NCI-H1105 treated with DMSO at 0.1 percent for 48 hours (cell line): ENCODE measurements at places on chromosomes 7 and 10.
A peak's percentile ranks its signal among the peaks of the same experiment; 100 is the strongest.

DNA sequence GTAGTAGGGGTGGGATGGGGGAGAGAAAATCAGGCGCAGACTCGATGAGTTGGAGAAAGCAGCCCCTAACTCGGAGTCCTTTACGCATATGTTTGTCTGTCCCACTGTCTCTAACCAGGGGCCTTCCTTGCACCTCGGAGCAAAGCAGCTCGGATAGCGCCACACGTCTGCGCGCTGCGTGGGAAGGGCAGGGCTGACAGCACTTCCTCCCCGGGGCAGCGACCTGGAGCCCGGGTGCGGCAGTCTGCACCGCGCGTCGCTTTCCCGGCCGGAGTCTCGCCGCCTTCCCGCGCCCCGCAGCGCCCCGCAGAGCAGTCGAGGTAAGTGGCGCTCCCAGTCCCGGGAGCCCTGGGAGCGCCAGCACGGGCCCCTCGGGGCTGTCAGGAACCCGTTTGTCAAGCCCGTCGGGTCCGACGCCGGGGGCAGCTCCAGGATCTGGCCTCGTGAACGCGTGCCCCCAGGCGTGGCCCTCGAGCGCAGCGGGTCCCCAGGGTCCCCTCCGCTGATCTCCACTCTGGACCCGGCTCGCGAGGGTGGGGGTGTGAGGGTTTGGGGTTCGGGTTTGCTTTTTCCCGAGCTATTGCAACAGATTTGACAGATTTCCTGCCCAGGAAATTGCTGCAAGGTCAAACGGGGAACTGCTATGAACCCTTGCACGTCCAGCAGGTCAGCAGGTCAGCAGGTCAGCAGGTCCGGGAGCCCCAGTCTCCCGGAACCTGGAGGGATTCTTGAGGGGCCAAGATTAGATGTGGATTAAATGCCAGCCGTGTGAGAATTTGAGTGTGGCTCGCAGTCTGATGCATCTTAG, 597 bp downstream of the APBB1IP start:
- no peak for DNase-seq

DNA sequence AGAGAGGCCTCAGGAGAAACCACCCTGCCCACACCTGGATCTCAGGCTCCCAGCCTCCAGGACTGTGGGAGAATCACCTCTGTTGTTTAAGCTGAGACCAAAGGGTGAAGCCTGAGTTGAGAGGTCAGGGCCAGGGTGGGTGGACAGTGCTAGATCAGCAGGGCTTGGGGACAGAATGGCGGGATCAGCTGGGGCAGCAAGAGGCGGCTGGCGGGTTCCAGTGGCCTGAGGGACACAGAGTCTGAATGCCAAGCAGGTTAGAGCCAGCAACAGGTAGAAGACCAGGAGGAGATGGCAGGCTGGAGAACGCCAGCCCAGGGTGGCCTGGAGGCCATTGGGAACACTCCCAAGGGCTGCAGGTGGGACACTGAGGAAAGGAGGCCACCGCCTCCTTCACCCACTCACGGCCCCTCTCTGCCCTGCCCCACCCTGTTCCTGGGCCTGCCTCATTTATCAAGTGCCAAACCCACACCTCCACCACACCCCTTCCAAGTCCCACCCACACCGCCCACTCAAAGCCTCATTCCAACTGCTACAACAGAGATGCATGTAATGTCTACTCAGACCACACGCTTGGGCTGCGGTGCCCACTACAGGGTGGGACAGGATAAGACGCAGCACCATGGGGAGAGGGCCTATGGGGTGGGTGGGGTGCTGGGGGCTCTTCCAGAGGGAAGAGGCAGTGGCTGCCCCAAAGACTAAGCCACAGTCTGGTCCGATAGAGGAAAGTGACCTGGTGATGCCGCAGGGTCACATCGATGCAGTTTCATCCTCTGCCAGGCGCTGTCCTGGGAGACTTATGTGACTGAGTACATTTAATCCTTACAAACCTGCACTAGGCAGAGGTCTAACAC, 173.9 kb downstream of the TNS3 start:
- DNase-seq = no peak

DNA sequence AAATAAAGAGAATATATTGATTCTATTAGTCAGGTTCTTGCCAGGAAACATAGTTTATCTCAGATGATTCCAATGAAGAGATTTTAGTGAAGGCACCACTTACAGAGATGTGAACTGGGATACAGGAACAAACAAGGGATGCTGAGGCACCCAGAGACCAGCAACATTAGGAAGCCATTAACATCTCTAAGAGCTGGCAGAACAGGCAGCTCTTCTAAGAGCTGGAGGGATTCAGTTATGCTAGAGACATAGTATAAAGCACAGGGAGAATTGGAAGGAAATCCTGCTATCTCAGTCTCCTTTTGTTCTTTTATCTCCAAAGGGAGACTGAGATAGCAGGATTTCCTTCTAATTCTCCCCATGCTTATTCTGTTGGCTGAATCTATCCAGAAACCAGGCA, 22.0 kb downstream of the OR6B1 start:
- DNase-seq = no peak

DNA sequence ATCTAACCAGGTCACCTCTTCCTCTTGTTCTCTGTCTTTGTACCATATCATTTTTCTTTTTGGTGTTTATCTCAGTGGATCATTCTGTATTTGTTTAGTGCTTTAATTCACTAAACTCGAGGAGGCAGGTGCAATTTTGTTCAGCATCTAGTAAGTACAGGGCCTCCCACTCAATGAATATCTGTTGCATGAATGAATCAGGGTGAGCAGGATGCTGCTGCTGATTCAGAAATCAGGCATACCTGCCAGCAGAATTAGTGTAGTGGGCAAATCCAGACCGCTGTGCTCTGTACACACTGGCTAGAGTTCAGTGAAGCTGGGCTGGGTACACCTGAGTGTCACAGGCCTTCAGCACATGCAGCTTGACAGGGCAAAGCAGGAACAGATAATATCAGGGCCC, 511.9 kb downstream of the SUGCT start:
- no peak for DNase-seq

DNA sequence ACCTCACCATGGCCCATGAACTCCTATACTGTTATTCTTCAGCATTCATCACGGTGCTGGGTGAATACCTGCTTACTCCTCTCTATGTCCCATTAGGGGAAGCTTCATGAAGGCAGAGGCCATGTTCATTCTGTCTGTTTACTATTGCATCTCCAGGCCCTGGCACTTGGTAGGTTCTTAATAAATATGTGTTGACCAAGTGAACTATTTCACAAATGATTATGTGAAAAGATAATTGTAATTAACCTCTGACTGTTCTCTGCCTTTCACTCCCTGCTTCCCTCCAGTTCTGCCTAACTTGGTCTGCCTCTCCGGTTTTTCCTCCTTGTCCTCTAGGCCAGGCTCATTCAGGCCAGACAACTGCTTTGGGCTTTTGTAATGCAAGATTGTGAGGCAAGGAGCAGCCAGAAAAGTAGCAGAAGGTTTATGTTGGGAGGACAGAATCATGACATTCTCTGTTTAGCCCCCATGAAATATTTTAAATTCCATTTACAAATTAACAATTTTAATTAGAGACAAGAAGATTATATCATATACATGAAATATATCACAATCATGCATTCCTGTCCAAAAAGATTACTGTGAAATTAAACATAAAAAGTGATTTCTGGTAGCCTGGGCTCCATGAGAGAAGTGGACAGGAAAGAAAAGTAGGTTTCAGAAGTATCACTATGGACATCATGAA, 42.1 kb upstream of the PLXNA4 start:
- DNase-seq = no peak

- DNase-seq = no peak
Measured at GRCh38 chr10:35493196-35494118, 111.7 kb upstream of the GJD4 start.

- no peak for DNase-seq
Measured at GRCh38 chr7:44128721-44129582, 5.6 kb upstream of the POLD2 start.

- DNase-seq = peak; percentile 52
Measured at GRCh38 chr7:81767926-81768325, 1.9 kb downstream of the HGF start.

DNA sequence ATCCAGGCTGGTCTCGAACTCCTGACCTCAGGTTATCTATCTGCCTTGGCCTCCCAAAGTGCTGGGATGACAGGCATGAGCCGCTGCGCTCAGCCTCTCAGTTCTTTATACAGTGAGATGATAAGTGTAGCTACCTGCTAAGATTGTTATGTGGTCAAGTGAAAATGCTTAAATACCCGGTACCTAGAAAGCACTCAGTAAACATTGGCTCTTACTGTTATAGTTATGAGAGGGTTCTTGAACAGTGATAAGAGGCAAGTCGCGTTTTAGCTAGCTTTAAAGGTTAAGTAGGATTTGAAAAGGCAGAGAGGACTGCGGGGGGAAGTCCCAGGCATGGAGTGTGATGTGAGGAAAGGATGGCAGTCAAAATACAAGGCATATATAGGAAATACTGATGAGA, 4.5 kb downstream of the ZKSCAN1 start:
- DNase-seq = no peak

DNA sequence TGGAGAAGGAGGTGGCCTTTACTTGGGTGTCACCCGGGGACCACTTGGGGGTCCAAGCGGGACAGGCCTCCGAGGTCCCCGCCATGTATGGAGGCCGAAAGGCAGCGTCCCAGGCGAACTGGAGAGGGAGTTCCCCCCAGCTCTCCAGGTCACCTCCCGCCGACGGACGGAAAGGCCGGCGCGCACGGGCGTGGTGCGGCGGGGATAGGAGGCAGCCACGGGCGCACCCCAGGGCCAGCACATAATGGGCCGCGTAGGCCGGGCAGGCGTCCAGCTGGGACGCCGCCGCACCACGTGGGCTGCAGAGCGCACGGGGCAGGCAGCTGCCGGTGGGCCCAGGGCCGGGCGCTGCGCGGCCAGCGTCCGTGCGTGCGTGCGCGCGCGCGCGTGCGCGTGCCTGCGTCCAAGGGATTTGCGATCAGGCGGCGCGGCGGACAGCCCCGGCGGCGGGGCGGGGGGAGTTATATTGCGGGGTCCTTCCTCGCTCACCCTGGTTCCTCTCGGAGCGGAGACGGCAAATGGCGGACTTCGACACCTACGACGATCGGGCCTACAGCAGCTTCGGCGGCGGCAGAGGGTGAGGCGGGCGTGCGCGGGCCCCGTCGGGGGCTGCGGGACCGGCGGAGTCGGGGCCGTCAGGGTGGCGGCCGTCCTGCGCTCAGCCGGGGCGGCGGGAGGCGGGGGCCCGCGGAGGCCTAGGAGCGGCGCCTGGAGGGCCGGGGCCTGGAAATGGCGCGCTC, at the start of gene EIF4H:
Gene EIF4H (plus strand): TSS at position 491 of the 740 bp plus-strand sequence. CDS start 28 bp downstream, at position 519.
- peak; percentile 88 for DNase-seq

DNA sequence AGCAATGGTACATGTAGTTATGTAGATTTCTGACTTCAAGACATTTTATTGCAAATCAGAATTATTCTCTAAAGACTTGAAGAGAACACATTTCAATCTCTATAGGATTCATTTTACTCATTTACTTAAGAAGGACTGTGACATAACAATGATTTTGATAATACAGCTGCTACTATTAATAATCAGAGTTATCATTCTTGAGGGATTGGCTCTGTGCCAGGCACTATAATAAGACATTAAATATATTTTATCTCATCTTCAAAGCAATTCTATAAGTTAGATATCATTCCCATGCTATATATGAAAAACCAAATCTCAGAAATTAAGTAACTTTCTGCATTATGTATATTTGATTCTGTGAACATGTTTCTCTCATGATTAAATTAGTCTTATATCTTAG, 103.7 kb upstream of the CALCR start:
- no peak for DNase-seq

- DNase-seq = no peak
Measured at GRCh38 chr7:6725003-6725402, 18.3 kb upstream of the ZNF12 start.

DNA sequence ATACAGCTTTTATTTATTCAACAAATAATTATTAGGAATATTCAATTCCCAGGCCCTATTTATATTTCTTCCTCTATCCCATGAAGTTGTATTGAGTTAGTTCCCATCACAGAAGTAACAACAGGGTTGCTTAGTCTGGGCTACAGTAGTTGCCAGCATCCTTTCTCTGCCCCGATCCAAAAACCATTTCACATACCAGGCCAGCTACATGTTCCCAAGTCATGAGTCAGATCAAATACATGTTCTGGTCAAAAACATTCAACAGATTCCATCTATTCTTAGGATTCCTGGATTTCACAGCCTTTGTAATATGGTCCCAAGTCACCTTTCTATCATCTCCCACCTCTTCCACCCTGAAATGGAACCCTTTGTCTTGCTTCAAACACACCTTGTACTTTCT, 91.6 kb downstream of the RAB11FIP2 start:
- DNase-seq = no peak

DNA sequence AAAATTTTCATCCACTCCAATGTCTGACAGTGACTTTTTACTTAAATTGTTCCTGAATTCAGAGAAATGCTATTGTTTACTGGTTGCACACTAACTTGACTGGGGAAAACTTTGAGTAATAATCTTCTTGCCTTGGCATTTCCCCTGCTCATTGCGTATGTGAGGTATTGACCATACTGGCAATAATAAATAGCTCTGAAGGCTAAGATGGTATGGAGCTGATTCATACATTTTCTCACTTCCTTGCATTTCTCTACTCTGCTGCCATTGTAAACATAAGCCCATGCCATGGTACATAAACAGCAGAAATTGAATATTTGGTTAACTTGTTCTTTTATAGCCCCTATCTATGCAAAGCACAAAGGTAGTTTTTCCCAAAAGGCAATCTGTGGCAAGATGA, 290.0 kb downstream of the RNLS start:
- no peak for DNase-seq

DNA sequence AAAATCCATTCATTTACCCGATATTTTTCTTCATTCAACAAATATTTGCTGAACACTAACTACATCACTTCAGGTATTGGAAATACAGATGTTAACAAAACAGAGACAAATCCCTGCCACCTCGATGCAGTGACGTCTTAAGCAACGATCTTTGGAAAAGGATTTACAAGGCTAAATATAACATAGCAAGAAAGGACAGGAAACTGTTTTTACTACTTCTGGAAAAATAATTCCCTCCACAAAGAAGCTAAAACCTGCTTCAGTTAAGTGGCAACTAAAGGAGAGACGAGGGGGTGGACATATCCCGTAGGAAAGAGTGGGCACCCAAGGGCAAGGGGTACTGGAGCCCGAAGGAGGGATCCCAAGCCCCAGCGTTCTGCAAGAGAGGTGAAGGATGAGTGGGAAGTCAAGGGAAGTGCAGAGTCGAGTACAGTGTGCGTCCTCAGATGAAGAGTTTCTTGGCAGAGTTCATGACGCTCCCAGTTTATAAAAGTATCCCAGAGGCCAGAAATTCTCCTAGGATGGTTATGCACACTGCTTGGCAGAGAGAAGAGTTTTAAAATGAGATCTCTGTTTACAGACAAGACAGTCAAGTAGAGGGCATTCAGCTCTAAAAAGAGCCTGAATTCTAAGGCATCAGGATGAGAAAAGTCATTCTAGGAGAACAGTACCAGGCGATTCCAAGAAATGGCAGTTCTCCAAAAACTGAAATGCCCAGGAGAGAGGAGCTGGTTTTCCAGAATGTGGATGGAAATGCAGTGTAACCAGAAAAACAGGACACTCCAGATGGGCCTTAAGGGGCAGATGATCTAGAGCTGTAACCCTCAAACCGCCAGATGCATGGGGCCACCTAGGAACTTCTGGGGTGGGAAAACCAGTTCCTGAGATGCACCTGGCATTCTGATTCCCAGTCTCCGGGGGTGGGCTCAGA, 97.3 kb downstream of the GRB10 start:
- DNase-seq = no peak
